HepG2 (cell line): ENCODE measurements at places on chromosomes 2 and 18. TPM values are rescaled to one million over a fixed set of nuclear protein-coding genes. Genes with fewer than 3 reads are reported as not detected.

DNA sequence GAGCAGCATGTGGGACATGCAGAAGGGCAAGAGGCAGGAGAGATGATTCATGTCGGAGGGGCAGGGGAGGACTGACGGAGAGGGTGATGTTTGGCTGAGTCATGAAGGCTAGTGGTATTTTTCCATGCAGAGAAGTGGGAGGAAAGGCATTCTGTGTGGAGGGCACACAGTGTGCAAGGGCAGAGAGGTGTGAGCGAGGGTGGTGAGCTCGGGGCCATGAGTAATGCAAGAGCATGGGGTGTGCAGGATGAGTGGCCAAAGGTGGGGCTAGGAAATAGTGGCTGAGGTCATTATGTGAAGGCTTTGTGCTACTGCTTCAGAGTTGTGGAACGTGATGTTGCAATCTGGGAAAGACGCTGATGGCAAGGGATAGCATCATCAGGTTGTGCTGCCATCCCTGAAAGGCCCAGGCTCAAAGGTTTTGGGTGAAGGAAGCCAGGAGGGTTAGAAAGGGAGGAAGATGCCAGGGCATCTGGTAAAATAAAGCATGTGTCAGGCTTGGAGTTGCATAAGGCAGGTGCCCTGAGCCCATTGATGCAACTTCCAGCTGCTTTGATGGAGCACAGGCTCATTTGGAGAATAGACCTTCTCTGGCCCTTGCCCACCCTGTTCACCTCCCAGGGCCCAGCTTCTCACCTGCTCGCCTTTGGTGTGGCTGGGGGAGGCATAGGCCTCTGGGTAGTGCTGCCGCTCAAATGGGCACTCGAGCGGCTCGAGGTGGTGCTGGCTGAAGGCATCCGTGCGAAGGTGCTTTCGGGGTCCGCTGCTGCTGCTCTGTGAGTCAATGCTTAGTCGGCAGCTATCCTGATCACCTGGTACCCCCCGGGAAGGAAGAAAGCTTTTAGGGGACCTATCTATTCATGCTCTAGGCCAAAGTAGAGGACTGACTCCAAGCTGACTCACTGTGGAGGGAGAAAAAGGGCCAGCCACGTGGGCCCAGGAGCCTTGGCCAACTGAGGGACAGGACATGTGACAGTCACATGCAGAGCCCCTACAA lies 37.5 kb downstream of the PAX8 start:
- DNase-seq, result peak; percentile 90

Gene B3GNT7
- polyA plus RNA-seq, result 0.04 and 0.12 TPM in 2 replicates

- DNase-seq, result no peak
Observed at GRCh38 chr18:31252522-31252921, 65.4 kb upstream of the DSG1 start.

DNA sequence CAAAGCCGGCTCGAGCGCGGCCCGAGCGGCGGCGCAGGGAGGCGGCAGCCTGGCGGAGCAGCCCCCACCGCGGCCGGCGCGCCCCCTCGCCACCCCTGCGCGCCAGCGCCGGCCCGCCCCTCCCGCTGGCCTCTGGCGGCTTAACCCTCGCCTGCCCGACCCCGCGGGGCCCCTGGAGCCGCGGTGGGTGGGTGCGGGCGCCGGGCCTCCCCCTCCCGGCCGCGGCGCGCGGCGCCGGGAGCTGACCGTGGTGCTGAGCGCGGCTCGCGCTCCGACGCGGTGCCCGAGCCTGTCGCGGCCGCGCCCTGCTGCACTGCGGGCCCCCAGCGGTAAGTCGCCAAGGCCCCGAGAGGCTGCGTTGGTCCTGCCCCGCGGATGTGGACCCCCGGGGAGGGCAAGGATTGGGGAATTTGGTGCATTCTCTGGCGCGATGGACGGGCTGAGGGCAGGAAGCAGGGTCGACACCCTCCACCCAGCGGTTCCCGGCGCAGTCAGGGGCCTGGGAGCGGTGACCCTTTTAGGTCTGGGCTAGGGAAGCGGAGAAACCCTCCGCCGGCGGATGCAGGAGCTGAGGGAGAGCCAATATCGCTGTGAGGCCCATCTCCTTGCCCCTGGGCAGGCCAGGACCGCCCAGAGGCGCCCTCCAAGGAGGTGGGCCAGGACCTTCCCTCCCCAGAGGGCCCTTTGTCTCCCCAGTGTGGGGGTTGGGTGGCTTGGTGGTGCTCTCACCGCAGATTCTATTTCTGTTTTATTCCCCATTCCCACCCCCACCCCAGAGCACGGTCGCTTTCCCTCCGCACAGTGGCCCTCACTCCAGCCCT lies 923 bp downstream of the AMER3 start:
- no peak for DNase-seq

DNA sequence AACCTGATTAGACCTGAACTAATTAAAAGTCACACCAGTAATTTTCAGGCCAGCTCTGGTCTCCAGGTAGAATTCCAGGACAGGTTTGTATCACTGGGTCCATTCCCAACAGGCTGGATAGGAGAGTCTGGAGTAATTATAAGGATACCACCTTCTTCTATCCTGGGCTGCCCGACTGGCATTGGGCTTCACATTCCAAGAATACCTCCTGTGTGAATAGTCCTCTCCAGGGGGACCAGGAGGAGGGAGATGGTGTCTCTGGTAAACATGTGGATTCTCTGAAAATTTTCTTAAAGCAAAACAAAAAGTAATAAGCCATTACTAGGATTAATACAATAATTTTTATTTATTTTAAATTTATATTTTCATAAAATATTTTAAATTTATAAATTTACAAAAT lies 17.3 kb downstream of the DUSP11 start:
- DNase-seq, result no peak

GRCh38 chr2:169072163-169072925 lies 3.0 kb downstream of the DHRS9 start:
- no peak for DNase-seq

Gene CCDC68
- 10.9 and 13.3 TPM in 2 replicates for polyA plus RNA-seq

DNA sequence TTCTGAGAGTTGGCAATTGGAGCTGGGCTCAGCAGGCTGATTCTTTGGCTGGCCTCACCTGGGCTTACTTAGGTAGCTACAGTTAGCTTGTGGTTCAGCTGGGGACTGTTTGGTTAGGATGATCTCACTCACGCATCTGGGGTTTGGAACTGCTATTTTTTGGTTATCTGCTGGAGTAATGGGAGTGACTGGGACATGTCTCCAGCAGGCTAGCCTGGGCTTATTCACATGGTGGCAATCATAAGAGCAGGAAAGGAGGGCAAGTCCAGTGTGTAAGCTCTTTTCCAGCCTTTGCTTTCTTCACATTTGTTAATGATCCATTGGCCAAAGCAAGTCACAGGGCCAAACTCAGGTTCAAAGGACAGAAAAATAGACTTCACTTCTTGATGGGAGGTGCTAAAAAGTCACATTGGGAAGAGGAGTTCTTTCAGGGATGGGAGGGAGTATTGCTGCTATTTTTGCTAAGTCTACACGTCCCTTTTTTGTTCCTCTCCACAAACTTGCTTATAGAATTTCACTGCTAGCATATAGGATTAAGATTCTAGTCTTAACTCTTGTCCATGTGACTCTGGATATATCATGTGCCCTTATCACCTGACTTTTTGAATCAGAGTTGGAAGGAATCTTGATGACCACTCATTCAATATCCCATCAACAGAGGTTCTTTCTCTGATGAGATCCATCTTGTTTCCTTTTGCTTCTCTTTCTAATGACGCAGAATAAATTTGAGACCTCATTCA lies 174.0 kb downstream of the ZFP36L2 start:
- DNase-seq, result peak; percentile 73

- DNase-seq, result no peak
Observed at GRCh38 chr2:143183804-143184463, 54.7 kb downstream of the ARHGAP15 start.

- no peak for DNase-seq
Observed at GRCh38 chr2:18750672-18751554, 161.5 kb upstream of the NT5C1B start.

Gene TRAK2
- 7.7 and 8.9 TPM in 2 replicates for polyA plus RNA-seq

Gene SPIRE1
- 9.9 and 10.1 TPM in 2 replicates for polyA plus RNA-seq

Gene REG1B
- not detected in 2 replicates for polyA plus RNA-seq

Gene NOL4
- not detected in 2 replicates for polyA plus RNA-seq

Gene ING5
- 71.9 and 86.9 TPM in 2 replicates for polyA plus RNA-seq

DNA sequence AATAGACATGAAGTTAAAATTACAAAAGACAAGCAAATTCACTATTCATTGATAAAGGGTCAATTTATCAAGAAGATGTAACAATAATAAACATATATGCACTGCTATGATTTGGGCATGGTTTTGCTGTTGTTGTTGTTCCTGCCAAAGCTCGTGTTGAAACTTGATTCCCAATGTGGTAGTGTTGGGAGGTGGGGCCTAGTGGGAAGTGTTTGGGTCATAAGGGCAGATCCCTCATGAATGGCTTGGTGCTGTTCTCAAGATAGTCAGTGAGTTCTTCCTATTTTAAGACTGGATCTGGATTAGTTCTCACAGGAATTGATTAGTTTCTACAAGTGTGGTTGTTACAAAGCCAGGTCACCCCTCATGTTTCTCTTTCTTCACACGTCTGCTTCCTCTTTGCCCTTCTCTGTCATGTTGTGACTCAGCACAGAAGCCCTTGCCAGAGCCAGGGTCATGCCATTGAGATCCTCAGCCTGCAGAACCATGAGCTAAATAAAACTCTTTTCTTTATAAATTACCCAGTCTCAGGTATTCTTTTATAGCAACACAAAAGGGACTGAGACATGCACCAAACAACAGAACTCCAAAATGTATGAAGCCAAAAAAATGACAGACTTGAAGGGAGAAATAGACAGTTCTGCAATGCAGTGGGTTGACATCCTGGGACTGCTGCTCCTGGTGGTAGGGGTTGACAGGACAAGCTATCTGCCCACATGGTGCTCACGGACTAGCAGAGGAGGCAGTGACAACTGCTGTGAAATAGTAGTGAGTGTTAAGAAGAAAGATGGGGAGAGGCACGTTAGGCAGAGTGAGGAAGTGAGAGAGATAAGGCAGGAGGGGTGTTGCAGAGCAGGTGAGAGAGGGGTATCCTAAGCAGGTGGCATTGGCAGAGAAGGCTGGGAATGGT lies 18.6 kb upstream of the SKA1 start:
- peak; percentile 11 for DNase-seq

- DNase-seq, result no peak
Observed at GRCh38 chr2:230202430-230203109, 17.2 kb downstream of the SP110 start.

- DNase-seq, result no peak
Observed at GRCh38 chr2:16285813-16286510, 345.6 kb downstream of the MYCN start.

DNA sequence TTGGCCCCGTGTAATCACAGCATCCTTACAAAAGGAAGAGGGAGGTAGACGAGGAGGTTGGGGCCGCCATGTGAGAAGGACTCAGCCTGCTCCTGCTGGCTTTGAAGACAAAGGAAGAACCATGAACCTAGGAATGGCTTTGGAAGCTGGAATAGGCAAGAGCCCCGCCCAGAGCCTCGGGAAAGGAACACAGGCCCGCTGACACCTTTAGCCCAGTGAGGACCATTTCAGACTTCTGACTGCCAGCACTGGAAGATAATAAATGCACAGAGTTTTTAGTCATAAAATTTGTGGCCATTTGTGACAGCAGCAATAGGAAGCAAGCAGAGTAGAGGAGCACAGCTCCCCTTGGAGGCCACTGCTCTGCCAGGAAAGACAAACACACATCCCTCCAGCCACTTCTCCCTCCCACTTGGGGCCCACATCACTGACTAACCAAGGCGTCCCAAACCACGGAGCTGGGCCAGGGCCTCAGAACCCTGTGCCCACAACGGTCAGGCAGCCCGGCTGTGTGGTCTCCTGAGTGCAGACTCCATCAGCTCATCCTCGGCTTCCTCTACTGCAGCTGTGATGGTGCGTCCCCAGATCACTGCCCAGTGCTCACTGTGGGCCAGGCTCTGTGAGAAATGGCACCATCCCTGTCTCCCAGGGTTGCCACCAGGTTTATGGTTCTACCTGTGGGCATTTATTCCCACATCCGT lies 39.7 kb downstream of the TFCP2L1 start:
- DNase-seq, result no peak

- no peak for DNase-seq
Observed at GRCh38 chr2:233421091-233421816, 67.0 kb downstream of the DGKD start.

GRCh38 chr2:208490492-208490891 lies 83.9 kb downstream of the PTH2R start:
- no peak for DNase-seq

DNA sequence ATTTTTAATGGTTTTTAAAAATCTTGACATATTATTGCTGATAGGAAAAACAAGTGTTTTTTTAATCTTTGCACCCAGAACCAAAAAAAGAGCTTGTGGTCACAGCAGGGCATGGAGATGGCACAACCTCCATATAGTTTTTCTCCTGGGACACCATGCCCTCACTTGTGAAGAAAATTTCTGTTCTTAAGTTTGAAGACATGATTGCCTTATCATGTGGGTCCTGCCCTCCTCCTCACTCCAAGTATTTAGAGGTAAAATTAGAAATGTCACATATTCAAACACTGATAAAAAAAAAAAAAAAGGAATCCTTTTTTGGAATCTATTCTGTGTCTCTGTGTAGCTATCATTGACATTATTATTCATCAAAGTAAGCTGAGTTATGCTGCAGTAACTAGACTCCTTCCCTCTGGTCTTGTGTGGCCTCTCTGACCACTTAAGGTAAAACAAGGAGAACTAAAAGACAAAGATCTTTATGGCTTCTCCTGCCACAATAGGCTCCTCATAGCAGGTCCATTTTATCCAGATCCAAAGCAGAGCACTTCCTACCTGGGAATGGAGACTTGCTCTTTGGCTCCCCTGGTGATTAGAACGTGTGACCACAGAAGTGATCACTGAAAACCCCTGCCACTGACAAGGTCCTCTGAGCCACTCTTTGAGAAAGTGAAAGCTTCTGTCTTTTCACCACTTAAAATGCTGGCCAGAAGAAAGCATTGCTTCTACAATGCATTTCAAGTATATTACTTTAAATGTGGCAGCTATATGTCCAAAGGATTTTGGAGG lies 19.8 kb downstream of the ADD2 start:
- peak; percentile 16 for DNase-seq

Gene ANKRD62
- not detected in 2 replicates for polyA plus RNA-seq

- no peak for DNase-seq
Observed at GRCh38 chr2:152573168-152573567, 144.1 kb downstream of the PRPF40A start.

DNA sequence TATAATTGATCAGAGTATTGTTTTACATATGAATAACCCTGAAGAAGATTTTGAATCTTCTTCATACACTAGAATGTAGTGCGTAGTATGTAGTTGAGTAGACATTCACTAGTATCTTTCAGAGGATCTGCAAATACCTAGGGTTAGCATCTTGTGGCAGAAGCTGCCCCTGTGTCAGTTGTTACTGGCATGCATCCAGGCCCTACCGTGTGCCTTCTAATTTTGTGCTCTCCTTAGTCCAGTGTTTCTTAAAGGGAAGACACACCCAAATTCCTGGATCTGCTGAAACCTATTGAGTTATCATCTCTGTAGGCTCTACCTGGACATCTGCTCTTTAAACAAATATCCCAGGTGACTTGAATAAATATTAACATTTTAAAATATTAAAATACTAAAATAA lies 99.7 kb upstream of the SERTAD2 start:
- no peak for DNase-seq
